ENCODE measurements at places on chromosomes 2 and 18.
A peak's percentile ranks its signal among the peaks of the same experiment; 100 is the strongest.

GRCh38 chr2:239324456-239324855 is 76.4 kb downstream of the HDAC4 start:
- peak; percentile 58 for DNase-seq

- DNase-seq: peak; percentile 81
These were observed 25.3 kb downstream of the CRIM1 start for GRCh38 chr2:36380624-36381481.

- no peak for DNase-seq
These were observed 145.7 kb upstream of the KLF7 start for GRCh38 chr2:207311316-207312005.

- DNase-seq: no peak
These were observed 28.2 kb downstream of the ARHGAP15 start for GRCh38 chr2:143157418-143157817.

DNA sequence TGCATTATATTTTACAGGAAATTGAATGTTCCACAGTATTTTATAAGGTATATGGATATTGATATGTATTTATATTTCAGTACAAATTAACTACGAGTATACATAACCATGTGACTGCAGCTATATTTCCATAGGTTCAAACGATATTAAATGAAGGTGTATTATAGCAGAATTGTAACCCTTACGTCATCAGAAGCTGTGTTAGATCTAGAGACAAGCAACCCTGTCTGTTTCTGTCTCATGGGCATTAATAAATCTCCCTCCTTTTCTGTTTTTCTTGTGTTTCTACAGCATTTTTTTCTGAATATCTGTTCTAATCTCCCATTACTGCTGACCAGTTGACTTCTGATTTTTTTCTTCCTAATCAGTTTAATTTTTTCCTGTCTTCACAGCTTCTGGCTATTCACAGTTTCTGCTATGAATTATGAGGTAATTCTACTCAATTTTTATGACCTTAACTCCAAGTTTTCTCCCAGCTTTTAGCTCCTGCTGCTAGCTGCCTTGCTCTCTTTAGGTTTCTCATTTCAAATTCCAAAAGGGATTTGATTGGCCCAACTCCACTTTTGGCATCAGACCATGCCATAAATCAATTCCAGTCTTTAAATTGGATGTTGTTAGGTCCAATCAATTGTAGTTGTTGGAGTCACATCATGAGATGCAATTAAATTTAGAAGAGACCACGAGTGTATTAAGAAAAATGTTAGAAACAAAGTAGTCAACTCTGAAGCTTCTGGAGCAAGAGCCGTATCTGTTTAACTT is 277.5 kb upstream of the ZSWIM2 start:
- no peak for DNase-seq

GRCh38 chr18:39403121-39403520 is 1837.5 kb upstream of the CELF4 start:
- DNase-seq: no peak

DNA sequence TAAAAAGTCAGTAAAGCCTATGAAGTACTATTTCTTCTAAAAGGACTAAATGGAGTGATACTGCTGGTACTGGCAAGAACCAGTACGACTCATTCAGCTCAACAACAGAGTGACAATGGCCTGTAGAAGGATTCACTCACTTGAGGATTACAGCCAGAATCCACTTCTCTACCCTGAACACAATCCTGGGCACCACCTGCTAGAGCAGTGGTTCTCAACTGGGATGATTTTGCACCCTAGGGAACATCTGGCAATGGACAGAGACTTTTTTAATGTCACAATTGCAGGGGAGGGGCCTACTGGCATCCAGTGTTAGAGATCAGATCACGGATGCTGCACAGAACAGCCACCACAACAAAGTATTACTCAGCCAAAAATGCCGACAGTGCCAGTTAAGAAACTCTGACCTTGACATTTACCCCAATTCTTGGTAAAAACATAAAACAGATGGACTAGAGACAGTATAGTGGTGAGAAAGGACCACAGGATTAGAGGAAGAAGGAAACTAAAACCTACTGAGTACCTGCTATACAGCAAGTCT is 5.0 kb downstream of the SPIRE1 start:
- no peak for DNase-seq

- DNase-seq: no peak
These were observed 31.6 kb downstream of the TWSG1 start for GRCh38 chr18:9366126-9366714.

GRCh38 chr2:175619179-175620045 is 382.7 kb downstream of the LNPK start:
- DNase-seq: no peak

DNA sequence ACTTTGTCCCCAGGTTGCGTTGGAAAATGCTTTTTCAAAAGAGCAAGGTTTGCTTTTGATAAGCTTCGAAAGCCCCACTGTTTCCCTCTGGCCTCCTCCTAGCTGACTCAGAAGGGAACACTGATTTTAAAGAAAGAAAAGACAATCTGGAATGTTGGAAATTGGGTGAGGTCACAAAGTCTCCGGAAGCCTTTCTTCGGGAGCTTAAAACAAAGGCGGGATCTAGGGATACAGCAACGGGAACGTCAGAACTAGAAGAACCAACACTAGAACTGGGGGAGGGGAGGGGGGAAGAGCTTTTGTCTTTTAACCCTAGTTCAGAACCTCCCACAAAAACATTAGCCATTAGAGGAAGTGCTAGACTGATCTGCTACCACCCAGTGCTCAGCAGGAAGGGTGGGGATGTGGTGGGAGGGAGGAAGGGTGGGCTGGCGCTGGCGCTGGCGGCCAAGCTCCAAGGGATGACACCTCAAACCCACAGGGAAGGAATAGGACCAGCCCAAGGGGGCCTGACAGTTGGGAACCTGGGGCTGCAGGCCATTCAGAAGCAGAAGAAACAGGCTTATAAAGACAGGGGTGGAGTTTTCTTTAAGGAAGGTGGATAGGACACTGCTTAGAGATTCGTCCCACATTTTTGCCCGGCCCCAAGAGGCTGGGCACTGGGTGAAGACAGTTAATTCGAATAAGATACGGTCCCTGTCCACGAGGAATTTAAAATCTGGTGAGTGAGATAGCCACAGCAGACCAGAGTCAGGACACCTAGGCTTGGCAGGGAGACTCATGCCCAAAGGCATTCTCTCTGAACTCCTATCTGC is 1.7 kb downstream of the TMSB10 start:
- DNase-seq: peak; percentile 87

- DNase-seq: no peak
These were observed 282.6 kb downstream of the CBLN2 start for GRCh38 chr18:72261590-72261989.

DNA sequence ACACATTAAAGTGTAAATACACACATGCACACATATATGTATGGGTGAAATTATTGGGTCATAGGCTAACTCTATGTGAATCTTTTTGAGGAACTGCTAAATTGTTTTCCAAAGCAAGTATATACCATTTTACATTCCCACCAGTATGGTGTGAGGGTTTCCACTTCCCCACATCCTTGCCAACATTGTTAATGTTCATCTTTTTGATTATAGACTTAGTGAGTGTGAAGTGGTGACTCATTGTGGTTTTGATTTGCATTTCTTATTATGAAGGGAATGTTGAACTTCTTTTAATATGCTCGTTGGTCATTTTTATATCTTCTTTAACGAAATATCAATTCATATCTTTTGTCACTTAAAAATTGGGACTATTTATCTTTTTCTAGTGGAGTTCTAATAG is 181.8 kb upstream of the GCFC2 start:
- DNase-seq: no peak

DNA sequence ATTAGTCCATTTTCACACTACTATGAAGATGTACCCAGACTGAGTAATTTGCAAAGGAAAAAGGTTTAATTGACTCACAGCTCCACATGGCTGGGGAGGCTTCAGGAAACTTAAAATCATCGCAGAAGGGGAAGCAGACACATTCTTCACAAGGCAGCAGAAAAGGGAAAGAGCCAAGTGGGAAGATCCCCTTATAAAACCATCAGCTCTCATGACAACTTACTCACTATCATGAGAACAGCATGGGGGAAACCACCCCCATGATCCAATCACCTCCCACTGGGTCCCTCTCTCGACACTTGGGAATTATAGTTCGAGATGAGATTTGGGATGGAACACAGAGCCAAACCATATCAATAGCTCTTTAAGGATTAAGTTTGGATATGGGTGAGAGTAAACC is 246.1 kb upstream of the CYRIA start:
- no peak for DNase-seq

GRCh38 chr2:171547256-171547655 is 25.0 kb downstream of the CYBRD1 start:
- no peak for DNase-seq

- DNase-seq: no peak
These were observed 2.9 kb upstream of the STAT4 start for GRCh38 chr2:191153716-191154115.

- DNase-seq: no peak
These were observed 382.2 kb upstream of the HNRNPA3 start for GRCh38 chr2:176830362-176830761.

- DNase-seq: no peak
These were observed 11.8 kb downstream of the FN1 start for GRCh38 chr2:215423928-215424540.

- no peak for DNase-seq
These were observed 225.3 kb upstream of the ARL4C start for GRCh38 chr2:234722176-234722575.
